NCI-H187 (cell line): ENCODE measurements at places on chromosomes 7 and 10.

- no peak for DNase-seq
Measured at GRCh38 chr7:77913977-77914607, 115.5 kb downstream of the PHTF2 start.

DNA sequence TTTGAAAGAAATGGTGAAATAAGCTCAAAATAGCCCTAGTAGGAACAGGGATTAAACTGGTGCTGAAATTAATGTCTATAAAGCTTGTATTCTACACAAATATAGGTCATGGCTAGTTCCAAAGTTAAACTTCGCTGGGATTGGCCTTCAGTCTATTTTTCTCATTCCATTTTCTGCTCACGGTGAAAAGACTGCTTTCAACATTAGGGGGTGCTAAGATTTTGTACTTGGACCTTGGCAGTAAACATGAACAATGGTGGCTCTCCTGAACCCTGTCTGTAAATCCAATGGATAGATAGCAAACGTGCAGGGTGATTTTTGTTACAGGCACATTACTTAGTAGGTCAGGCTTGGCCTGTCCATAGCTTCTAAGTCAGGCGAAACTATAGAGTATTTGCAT, 36.0 kb upstream of the RSU1 start:
- no peak for DNase-seq

GRCh38 chr7:72793791-72794190, 34.2 kb downstream of the TYW1B start:
- no peak for DNase-seq

- DNase-seq = no peak
Measured at GRCh38 chr7:27961255-27961654, 219.3 kb downstream of the JAZF1 start.

- no peak for DNase-seq
Measured at GRCh38 chr10:3136336-3136735, 36.2 kb downstream of the PITRM1 start.

DNA sequence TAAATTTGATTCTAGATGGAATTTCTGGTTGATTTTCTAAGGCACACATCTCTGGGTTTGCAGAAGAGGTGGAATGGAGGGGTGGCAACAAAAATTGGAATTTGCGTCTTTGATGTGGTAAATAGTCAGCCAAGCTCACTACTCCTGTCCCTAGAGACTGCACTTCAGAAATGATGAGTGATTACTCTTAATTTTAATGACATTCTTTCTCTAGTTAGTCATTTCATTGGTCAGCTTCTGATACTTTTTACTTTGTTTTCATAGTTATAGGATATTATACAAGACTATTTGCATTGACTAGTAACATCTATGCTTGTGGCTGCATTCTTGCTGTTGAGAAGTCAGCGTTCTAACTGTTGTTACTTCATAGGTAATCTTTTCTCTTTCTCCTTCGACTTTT, 658.3 kb downstream of the SUGCT start:
- DNase-seq = no peak

DNA sequence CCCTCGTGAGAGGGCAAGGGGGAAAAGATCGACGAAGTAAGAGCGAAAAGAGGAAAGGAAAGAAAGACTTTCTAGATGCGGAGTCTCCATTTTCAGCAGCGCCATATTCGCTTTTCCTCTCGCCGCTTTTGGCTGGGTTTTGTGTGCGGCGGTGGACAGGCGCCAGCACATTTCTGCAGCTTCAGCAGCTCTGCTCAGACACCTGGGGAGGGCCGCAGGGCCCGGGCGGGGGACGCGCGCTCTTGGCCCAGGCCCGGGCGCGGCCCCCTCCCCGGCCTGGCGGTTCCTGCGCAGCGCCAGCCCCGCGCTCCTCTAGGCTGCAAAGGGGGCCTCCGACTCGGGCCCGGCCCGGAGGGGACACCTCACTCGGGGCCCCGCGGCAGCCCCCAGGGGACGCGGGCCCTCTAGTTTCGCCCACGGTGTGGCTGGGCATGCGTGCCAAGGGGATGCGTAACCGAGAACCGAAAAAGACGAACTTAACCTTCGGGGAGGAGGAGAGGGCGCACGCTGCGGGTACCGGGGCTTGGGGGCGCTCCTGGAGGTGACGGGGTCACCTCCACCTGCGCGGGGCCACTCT, 34.5 kb upstream of the EBLN1 start:
- no peak for DNase-seq

- DNase-seq = no peak
Measured at GRCh38 chr7:57348646-57349269, 101.2 kb upstream of the ZNF716 start.

- DNase-seq = no peak
Measured at GRCh38 chr10:3805201-3805790, 20.3 kb upstream of the KLF6 start.

- DNase-seq = no peak
Measured at GRCh38 chr10:89301232-89301631, 614 bp upstream of the IFIT2 start.

GRCh38 chr7:139118234-139118804, 8.8 kb upstream of the ZC3HAV1 start:
- no peak for DNase-seq

- DNase-seq = no peak
Measured at GRCh38 chr10:608331-609261, 80.9 kb downstream of the DIP2C start.

- no peak for DNase-seq
Measured at GRCh38 chr7:144408121-144408520, 4.6 kb upstream of the NOBOX start.

GRCh38 chr7:36128448-36129047, 24.5 kb upstream of the EEPD1 start:
- no peak for DNase-seq

DNA sequence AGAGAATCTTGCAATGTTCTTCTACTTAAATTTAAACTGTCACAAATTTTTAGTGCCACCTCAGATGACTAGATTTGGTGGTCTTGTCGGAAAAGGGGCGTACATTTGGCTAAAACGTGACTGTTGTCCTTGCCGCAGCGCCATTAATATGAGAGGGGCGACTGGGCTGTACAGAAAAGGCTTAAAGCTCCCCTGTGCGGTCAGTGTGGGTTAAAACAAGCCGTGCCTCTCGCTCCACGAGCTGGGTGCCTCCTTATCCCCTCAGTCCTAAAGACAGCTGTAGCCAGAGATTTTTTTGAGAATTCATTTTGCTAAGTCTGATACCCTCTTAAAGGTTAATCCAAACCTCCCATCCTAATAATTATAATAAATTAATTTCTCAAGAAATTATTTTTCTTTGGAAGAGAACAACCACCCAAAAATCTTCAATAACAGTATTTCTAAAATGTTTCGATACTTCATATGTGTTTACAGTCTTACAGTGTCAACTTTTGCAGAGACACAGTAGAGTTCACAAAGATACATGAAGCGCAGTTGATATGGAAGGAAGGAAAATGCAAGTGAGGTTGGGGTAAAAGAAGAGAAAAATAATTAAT, 68.6 kb downstream of the C7orf25 start:
- DNase-seq = no peak

- no peak for DNase-seq
Measured at GRCh38 chr10:123380491-123381085, 226.4 kb downstream of the BUB3 start.

DNA sequence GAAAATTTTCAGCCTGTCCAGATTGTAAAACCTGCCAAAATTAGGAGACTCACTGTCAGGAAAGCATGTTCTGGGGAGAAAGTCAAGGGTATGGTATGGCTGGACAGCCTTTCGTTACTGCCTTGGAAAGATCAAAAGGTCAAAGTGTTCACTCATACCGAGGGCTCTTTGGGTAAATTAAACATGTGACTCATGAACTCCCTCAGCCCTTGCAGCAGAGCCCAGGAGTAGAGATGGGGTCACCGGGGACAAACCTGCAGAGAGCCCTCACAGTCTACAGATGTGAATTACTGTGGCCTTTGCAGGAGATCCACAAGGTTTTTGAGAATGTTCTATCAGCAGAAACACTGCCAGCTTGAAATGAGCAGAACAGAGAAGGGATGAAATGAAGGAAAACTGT, 275.7 kb downstream of the KLF6 start:
- DNase-seq = no peak

DNA sequence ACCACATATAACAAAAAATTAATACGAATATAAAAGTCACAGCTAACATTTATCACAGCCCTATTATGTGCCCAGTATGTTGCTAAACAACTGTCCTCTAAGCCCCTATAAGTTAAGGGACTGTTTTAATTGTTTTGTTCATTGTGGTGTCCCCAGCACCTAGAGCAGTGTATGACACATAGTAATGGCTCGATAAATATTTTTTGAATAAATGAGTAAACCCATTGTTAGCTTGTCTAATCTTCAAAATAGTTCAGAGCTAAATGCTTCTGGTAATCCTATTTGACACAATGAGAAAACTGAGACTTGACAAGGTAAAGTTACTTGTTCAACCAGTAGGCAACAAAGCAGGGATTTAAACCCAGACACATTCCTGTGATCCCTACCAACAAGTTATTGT, 78.4 kb upstream of the NEUROD6 start:
- no peak for DNase-seq

GRCh38 chr10:62511656-62512055, 137.5 kb downstream of the ZNF365 start:
- no peak for DNase-seq

GRCh38 chr10:63125459-63125858, 7.7 kb upstream of the NRBF2 start:
- DNase-seq = no peak

DNA sequence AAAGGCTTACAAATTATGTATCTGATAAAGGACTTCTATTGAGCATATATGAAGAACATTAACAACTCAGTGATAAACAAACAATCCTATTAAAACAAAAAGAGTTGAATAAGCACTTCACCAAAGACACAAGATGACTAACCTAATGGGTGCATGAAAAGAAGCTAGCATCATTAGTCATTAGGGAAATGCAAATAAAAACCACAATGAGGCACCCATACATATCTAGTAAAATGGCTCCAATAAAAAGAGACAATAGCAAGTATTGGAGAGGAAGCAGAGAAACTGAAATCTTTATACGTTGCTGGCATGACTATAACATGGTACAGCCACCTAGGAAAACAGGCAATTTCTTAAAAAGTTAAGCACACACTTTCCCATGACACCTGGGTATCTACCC, 77.6 kb upstream of the ZMIZ1 start:
- DNase-seq = no peak

DNA sequence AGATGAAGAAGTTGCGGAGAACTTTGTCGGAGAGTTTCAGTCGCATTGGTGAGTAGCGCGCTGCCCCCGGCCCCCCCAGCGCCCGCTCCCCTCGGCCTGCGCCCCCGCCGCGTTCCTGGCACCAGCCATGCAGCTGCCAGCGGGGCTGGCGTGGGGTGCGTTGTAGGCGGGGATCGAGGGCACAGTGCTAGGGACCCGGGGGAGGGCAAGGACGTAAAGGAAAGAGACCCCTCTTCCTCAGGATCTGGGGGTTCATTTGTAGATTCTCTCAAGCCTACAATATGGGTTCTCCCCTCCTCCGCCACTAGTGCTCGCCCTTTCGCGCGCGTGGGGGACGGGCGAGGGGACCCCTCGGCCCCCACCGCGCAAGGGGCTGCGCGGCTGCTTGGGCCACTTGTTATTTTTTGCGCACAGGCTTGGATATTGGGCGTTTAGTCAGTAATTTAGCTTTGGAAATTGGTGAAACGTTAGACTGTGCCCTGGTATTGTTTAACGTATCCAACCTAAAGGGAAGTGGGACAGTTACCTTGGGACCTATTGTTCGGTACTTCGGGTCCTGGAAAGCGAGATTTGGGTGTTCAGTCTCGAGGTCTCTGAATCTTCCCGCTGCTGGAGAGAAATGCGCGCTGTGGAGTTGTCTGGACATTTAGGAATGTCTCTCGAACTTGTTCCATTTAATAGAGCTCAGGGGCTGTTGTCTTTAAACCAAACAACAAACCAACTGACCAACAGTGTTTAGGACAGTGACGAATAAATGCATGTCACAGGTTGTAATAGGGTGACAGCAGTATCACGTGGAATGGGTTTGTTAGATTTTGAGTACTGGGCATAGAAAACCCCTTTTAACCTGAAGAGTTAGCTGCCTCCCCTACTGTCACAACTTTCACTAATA, 796 bp downstream of the CDK14 start:
- DNase-seq = no peak

- peak; percentile 67 for DNase-seq
Measured at GRCh38 chr7:158384746-158385145, 202.9 kb downstream of the PTPRN2 start.

GRCh38 chr7:87328281-87328680, 17.2 kb upstream of the CROT start:
- no peak for DNase-seq
